Astrocyte (in vitro differentiated cells and primary cell): ENCODE measurements at places on chromosomes 3 and 15. TPM values are rescaled to one million over a fixed set of nuclear protein-coding genes. Genes with fewer than 3 reads are reported as not detected.

AHSG gene
- not detected in 2 replicates for total RNA-seq

CX3CR1 gene
- total RNA-seq = 0.17 and 0.32 TPM in 2 replicates

PARP15 gene
- 0.09 and 0.22 TPM in 2 replicates for total RNA-seq

TEX55 gene
- total RNA-seq = not detected in 2 replicates

CHRNB4 gene
- not detected in 2 replicates for total RNA-seq

CORO2B gene
- 6.2 and 7.4 TPM in 2 replicates for total RNA-seq

LTF gene
- not detected in 2 replicates for total RNA-seq

TP63 gene
- total RNA-seq = 0.94 and 1.1 TPM in 2 replicates

GOLGA6D gene
- total RNA-seq = not detected in 2 replicates

LNP1 gene
- 2.5 and 2.6 TPM in 2 replicates for total RNA-seq

CYP11A1 gene
- 0.43 and 0.60 TPM in 2 replicates for total RNA-seq

ARL8B gene
- 59.7 and 64.1 TPM in 2 replicates for total RNA-seq

CCDC191 gene
- 2.5 and 3.1 TPM in 2 replicates for total RNA-seq

GABRA5 gene
- total RNA-seq = 5.9 and 7.9 TPM in 2 replicates

OSBPL10 gene
- total RNA-seq = 51.3 and 52.7 TPM in 2 replicates

NLGN1 gene
- 0.91 and 1.2 TPM in 2 replicates for total RNA-seq

HYKK gene
- total RNA-seq = 1.3 and 1.4 TPM in 2 replicates

HCLS1 gene
- 1.0 and 1.6 TPM in 2 replicates for total RNA-seq

C15orf62 gene
- 0.19 TPM in 1 of 2 replicates, not detected in the other for total RNA-seq

PRSS50 gene
- not detected in 2 replicates for total RNA-seq

GATM gene
- total RNA-seq = 5.1 and 5.4 TPM in 2 replicates

RTP1 gene
- total RNA-seq = not detected in 2 replicates

SH2D7 gene
- not detected in 2 replicates for total RNA-seq

CCDC51 gene
- 16.4 and 16.5 TPM in 2 replicates for total RNA-seq

ADAMTS9 gene
- 7.5 and 8.3 TPM in 2 replicates for total RNA-seq

STXBP5L gene
- 1.6 and 2.1 TPM in 2 replicates for total RNA-seq

APBA2 gene
- 12.7 and 15.2 TPM in 2 replicates for total RNA-seq

PP2D1 gene
- total RNA-seq = not detected in 2 replicates

MRPS11 gene
- total RNA-seq = 49.5 and 50.7 TPM in 2 replicates

GADL1 gene
- 0.09 TPM in 1 of 2 replicates, not detected in the other for total RNA-seq

SLC28A2 gene
- not detected in 2 replicates for total RNA-seq

EDEM1 gene
- total RNA-seq = 62.7 and 65.4 TPM in 2 replicates

GP9 gene
- total RNA-seq = not detected in 2 replicates

RHOA gene
- total RNA-seq = 538 and 553 TPM in 2 replicates

RPL15 gene
- total RNA-seq = 1,579 and 1,629 TPM in 2 replicates

THSD4 gene
- total RNA-seq = 0.99 and 2.5 TPM in 2 replicates

RASL12 gene
- 0.32 and 0.36 TPM in 2 replicates for total RNA-seq
